ENCODE measurements at places on chromosomes 7 and 10. TPM values are rescaled to one million over a fixed set of nuclear protein-coding genes. Genes with fewer than 3 reads are reported as not detected.

The SORBS1 gene
- 0.72 TPM for total RNA-seq

The CCT6A gene
- 102 TPM for total RNA-seq

The ITGB8 gene
- not detected for total RNA-seq

The TMEM229A gene
- total RNA-seq = not detected

The SLC13A4 gene
- total RNA-seq = not detected

The FIGNL1 gene
- 30.9 TPM for total RNA-seq

The KCND2 gene
- total RNA-seq = not detected

The OLAH gene
- 0.45 TPM for total RNA-seq

The CTAGE8 gene
- not detected for total RNA-seq

The SLC26A4 gene
- 0.17 TPM for total RNA-seq

The CFTR gene
- not detected for total RNA-seq

The OR2F2 gene
- not detected for total RNA-seq

The ZFAND2A gene
- total RNA-seq = 33.2 TPM

Measured in activated naive CD8-positive, alpha-beta T cell treated with anti-CD3 and anti-CD28 coated beads, Interleukin-2, amount 10 ng/mL, durations not matched to agents 7 days and 5 days (primary cell).